ENCODE measurements at places on chromosomes 16 and 17.

GRCh38 chr16:58842746-58843145, 108.6 kb upstream of the GOT2 start:
- DNase-seq: no peak

DNA sequence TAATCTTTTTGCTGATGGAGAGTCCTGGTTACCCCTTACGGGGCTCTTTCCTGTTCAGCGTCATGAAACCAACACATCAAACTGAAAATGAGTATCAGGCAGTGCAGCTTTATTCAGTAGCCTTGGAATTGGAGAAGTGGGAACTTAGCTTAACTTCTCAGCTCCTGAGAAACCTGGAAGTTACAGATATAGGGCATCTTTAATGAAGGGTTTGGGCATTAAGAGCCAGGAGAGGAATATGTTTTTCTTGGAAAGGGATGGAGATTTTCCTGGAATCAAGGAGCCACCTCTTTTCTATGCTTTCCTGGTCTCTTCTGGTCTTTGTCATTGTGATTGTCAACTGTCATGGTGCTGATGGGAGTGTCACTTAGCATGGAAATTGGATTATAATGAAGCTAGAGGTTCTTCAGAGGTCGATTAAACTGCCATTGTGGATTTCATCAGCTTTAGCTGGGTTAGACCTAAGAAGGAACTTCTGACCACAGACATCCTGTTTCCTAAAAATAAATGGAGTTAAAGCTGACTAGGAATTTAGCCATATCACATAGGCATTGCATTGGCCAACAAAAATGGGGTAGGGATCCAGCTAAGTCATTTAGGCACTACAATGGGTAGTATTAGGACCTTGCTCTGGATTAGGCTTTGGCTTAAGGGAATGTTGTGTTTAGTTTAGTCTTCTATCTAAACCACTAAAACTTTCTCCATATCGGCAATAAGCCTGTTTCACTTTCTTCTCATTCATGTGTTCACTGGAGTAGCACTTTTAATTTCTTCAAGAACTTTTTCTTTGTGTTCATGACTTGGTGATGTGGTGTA, 186.4 kb downstream of the BCAS3 start:
- no peak for DNase-seq

- DNase-seq: no peak
Measured at GRCh38 chr17:3814361-3814760, 13.4 kb upstream of the ITGAE start.

DNA sequence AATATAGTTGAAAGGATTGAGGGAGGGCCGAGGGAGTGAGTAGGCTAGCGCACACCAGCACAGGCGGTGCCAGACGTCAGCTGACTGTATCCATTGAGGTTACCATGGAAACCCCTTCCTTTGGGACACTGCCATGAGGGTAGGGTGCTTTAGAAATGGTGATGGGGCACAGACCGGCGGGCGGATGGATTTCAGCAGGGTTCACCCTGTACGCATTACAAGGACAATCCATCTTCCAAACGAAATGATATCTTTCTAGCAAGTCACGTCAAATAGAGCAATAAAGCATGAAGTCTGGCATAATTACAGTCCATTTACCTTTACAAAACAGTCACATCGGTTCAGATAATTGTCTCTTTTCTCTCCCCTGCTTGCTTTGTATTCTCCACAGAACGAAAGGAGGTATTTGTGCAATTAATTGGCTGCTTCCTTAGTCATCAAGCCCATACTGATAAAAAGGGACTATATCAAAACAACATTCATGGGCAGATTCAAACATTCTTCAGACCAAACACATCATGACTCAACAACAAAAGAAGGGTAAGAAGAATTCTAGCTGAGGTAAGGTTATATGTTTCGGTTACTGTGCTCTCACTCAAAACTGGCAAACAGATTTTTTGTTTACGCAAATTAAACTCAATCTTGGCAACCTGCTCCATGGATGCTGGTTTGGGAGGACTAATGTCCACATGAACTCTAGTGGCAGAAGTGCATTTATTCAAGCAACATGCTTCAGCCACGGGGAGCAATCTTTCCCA, 140.6 kb downstream of the CDK5R1 start:
- no peak for DNase-seq

- peak; percentile 70 for DNase-seq
Measured at GRCh38 chr16:72291531-72291981, 119.6 kb upstream of the PMFBP1 start.

DNA sequence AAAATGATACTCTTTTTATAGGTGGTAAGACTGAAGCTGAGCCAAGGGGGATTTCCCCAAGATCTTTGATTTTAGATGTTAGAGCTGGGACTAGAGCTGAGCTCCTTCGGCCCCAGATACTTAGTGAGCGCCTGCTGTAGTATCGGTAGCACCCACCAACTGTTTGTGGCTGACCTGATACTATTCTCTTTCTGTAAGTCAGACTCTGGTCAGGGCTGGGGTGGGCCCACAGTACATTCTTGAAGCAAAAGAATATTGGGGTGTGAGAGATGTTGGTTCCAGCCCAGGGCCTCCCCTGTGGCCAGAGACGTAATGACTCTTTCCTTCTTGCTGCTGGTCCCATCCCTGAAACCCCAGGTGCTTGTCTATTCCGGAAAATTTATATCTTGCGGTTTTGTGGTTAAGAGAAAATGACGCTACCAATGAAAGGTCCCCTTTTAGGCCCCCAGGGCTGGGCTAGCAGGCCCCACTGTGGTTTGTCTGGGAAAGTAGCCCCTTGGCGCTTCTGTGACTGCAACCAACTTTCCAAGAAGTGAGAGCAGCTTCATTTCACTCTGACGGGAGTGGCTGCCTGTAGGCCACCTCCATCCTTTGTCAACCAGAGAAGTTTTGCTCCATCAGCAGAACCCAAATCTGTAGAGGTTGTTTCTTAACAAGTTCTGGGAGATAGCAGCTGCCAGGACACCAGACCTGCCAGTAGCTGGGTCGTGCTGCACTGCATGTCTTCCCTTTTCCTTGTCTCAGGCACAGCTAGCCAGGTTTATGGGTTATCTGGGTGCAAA, 86.4 kb upstream of the LGALS9 start:
- no peak for DNase-seq

DNA sequence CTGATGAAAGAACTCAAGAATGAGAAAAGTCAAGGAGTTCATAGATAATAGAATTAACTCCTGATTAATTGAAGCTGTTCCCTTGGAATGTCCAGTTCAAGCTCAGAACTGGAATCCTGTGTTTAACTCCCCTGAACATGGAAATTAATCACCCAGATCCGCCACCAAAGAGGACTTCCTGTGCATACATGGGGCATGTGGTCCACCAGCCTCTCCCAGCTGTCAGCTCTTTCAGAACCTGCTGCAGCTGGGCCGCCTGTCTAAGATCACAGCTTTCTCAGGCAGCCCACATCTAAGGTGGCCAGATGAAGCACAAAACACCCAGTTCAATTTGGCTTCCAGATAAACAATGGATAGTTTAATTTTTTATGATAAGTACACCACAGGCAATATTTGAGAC, 203.7 kb upstream of the COX10 start:
- no peak for DNase-seq

DNA sequence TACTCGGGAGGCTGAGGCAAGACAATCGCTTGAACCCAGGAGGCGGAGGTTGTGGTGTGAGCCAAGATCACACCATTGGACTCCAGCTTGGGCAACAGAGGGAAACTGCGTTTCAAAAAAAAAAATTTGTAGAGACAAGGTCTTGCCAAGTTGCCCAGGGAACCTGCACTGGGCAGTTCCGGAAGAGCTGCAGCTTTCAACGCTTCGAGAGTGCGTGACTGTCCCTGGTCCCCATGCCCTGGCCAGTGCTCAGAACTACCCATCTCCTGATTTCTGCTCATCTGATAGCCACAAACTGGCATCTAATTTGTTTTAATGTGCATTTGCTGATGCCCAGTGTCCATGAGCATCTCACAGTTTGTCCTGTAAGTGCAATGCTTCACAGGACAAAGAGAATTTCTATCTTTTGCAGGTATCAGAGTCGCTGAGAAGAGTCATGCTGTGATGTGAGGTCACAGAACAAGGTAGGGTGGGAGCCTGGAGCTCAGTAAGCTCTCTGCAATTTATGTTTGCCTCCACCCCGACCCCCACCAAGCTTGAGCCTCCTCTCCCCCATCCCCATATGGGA, 3.9 kb downstream of the ACTG1 start:
- DNase-seq: no peak

DNA sequence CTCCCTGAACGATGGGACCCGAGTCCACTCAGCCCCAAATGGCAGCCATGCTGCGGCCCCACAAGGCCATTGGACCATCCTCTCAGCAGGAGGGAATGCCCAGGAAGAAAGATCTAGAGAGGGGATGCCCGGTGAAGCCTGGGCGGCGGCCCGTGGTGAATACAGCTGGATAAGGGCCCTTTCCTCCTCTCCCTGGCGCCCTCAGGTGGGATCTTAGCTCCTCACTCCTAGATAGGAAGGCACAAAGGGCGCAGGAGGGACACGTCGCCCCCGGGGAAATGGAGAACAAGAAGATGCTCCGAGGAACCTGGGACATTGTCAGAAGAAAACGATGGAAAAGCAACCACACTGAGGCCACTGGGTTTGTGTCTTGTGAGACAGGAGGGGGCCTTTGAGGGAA, 2.5 kb downstream of the CD300C start:
- DNase-seq: no peak

DNA sequence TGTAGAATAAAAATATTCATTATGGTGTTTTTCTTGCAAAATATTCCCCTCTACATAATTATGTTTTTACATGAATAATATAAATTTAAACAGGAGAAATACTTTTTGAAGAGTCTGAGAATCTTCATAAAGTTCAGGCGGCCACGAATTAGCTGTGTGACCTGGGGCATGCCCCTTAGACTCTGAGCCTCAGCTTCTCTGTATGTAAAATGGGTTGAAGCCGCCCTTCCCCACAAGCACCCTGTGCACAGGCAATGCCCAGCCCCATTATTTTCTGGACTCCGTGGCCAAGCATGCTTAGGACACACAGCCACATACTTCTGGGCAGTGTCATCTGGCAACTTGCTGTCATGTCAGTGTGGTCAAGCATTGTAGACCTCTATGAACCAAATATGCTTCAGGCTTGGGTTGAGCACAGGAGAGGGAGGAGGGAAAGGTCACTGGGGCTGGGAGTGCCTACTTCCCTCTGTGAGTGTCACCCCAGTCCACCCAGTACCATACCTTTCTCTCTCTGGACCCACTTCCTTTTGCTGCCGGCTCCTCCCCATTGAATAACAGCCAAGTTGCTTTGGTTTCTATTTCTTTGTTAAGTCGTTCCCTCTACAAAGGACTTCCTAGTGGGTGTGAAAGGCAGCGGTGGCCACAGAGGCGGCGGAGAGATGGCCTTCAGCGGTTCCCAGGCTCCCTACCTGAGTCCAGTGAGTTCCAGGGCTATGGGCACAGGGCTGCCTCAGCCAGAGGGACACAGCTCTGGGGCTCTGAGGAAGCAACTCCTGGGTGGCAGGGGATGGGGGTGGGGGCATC, at the start of gene LGALS9:
Gene LGALS9, plus strand, starts transcription at position 582 of the 804 bp plus-strand sequence. Its CDS starts 78 bp downstream, at position 660.
- no peak for DNase-seq

DNA sequence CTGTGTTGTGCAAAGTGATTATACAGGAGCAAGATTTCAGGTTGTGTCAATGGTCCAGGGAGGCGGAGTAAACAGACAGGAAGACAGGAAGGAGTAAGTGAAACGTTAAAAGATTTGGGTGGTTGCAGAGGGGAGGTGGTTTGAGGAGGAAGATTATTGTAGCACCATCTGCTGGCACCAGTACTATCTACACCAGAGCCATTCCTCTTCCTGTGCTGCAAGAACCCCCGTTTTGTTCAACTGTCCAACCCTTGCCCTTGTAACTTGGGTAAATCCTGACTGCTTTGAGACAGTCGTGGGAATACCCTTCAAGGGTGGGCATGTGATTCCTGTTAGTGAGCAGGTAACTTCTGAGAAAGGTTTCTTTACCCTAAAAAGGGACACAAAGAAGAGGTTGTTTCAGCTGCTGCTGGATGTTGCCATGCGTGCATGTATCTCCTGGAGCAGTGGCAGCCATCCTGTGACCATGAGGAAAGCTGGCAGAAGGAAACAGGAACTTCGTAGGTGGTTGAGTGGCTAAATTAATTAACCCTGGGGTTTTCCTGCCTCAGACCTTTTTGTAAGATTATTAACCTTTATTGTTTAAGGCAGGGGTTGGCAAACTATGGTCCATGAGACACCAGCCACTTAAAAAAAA, 124.1 kb downstream of the PRKCA start:
- no peak for DNase-seq

- DNase-seq: peak; percentile 32
Measured at GRCh38 chr16:1533443-1533951, at the start of gene TMEM204. TSS of gene TMEM204 (plus strand) at chr16:1533666. CDS start at chr16:1534276, 610 bp downstream.

DNA sequence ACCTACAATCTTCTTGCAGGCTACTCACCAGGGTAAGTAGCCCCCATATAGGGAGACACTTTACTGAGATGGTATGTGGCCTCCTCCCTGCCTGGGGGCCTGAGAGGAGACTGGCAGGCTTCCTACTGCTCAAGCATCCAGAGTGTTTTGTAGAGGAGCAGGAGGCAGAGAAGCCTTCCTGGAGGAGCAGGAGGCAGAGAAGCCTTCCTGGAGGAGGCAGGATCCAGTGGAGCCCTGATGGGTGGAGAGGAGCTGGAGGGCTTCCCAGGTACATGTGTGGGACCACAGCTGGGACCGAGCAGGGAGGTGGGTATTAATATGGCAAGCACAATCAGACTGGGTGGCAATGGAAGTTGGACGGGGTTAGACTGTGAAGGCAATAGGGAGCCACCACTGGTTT, 2.1 kb upstream of the ADGRG5 start:
- DNase-seq: no peak

- no peak for DNase-seq
Measured at GRCh38 chr17:61225178-61225882, 174.3 kb upstream of the TBX2 start.

- no peak for DNase-seq
Measured at GRCh38 chr16:67959536-67960329, 8.7 kb downstream of the SLC12A4 start.

- DNase-seq: peak; percentile 71
Measured at GRCh38 chr16:57815987-57816745, 13.9 kb upstream of the KIFC3 start.

DNA sequence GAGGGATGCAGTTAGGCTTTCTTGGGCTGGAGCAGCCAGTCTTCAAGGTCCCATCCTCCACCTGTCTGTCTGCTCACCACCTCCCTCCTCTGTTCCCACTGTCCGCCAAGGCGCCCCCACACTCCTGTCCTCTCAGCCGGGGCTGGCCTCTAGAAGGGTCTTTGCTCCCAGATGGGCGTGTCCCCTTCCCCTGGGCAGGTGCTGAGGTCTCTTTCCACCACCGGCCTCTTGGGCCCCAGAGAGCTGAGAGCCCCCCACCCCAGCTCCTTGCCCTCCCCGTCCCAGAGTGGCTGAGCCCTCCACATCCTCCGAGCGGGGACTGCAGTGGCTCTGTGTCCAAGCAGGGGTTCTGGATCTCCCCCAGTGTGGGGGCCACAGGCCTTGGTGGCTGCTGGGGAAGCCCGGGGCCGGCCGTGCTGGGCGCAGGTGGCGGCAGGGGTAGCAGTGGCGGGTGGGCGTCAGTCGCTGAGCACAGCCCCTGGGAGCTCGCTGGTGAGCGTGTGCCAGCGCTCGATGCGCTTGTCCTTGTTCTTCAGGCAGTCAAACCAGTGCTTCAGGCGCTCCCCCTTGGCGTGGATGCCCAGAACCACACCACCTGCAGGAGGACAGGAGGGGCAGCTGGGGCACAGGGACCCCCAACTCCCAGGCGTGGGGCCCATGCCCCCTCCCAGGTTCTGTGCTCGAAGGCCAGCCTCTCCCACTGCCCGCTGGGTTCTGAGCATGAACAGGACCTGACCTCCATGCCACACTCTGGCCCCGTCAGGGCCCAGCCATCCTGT, 9.8 kb downstream of the SCGB1C2 start:
- DNase-seq: no peak
